Stimulated activated CD4-positive, alpha-beta T cell treated with anti-CD3 and anti-CD28 coated beads, Interleukin-4, amount 100 ng/mL, for 48 hours (primary cell): ENCODE measurements at places on chromosomes 2 and 18.

DNA sequence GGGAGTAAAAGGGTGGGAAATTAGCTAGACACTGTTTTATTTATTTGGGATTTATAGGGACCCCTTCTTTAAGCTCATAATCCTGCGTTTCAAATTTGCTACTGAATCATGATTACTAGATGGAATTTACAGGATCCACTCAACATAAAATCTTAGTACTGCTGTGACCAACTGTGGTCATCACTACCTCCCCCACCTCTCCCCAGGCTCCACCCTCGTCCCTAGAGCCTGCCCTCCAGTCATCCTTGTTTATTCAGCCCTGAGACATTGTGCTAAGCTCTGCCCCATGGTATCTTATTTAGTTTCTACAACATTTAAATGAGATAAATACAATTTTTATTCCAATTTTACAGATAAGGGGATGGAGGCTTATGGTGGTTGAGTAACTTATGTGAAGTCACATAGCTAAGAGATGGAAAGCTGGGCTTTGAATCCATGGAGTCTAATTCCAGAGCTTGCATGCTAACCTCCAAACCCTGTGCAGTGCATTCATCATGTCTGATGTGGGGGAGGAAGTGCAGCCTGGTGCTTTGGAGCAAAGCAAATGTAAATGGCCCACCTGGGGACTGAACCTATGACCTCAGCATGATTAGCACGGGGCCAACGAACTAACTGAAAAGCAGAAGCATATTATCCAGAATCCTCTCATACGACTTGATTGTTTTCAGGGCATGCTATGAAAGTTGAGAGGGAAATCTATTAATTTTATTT, 502.4 kb downstream of the TMEM182 start:
- DNase-seq: no peak

DNA sequence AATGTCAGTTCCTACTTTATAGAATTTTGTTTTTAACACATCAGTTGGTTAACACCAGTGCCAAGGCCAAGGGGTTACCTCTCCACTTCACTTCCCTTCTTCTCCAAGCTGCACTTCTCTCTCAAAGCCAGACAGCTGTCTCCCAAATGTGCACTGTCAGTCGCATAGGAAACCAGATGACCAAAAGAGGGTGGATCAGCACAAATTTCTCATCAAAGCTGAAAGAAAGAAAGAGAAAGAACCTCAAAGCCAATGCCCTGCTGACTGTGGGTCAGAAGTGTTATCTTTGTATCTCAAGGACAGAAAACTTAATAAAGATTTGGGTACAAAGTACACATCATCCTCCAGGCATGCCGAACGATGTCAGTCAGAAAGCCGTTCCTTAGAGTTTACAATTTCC, 32.2 kb downstream of the SPATS2L start:
- DNase-seq: no peak

DNA sequence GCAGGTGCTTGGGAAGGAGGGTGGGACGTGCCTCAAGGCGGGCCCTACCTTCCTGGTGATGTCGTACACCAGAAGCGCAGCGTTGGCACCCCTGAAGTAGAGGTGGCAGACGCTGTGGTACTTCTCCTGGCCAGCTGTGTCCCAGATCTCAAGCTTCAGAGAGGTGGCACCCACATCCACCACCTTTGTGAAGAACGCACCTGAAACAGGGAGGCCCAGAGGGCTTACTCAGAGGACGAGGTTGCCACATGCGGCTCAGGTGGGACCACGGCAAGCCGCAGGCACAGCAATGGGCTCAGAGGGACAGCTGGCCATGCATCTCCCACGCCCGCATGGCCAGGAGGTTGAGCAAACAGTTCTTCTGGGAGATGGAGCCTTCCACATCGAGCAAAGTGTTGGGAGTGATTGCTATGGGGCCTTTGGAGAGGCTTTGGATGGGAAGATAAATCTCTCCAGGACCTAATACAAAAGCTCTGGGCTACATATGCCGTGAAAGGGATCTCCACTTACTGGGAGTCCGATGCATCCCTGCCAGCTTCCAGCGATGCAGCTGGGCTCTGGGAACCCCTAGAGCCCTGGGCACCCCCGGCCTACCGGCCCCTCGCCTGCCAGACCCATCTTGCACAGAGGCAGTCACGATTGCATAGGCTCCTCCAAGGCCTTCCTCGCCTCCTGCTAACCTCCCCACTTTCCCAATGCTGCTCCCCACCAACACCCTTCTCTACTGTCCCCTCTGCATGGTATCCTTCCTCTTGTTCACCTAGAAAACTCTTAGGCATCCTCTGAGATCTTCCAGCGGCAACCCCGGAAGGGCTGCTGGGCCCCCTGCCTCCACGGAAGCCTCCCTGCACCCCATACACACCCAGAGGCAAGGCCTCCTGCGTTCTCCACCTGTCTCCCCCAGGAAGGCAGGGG, 11.8 kb downstream of the PRLH start:
- DNase-seq: no peak

DNA sequence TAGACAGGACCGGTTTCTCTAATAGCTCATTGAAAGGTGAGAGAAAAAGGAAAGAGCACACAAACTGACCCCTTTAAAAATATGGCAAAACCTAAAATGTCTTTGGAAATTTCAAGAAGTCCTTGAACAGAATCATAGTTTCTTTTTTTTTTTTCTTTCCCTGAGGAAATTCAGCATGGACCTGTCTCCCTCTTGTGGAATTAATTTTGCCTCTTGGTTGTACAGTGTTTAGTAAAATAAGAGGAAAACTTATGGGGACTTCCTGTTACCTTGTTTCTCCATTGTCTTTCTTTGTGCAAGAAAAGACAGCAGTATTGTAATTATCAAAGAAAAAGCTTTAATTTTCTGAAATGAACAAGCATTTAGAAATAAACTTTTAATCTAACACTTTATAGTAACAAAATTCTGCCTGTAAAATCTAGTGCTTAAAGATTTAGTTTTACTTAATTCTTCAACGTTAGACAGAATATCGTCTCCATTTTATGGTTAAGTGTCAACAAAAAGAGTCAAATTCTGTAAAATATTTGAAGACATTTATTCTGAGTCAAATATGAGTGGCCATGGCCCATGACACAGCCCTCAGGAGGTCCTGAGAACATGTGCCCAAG, 176.3 kb upstream of the NABP1 start:
- DNase-seq: no peak

DNA sequence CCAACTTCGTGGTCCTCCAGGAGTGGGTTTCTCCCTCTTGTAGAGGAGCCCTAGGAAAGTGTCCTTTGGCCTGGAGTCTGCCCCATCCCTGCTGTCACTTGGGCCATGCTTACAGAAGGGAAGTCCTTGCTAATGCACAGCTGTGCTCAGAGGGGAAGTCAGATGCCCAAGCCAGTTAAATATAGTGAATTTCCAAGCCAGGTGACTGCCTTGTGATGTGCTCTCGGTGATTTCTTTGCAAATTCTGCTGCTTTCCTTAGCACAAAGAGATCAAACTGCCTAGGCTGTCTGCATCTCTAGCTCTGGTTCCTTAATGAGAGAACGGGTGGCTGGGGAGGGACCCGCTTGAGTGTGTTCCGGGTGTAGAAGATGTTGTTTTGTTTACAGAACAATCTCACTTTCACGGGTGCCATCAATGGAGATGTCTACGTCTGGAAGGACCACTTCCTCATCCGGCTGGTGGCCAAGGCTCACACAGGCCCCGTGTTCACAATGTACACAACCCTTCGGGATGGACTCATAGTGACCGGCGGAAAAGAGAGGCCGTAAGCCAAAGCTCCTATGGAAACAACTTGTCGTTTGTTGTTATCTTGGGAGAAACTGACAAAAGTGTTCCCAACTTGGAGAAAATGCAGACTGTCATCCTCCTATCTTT, 91.4 kb downstream of the RTN4 start:
- no peak for DNase-seq

DNA sequence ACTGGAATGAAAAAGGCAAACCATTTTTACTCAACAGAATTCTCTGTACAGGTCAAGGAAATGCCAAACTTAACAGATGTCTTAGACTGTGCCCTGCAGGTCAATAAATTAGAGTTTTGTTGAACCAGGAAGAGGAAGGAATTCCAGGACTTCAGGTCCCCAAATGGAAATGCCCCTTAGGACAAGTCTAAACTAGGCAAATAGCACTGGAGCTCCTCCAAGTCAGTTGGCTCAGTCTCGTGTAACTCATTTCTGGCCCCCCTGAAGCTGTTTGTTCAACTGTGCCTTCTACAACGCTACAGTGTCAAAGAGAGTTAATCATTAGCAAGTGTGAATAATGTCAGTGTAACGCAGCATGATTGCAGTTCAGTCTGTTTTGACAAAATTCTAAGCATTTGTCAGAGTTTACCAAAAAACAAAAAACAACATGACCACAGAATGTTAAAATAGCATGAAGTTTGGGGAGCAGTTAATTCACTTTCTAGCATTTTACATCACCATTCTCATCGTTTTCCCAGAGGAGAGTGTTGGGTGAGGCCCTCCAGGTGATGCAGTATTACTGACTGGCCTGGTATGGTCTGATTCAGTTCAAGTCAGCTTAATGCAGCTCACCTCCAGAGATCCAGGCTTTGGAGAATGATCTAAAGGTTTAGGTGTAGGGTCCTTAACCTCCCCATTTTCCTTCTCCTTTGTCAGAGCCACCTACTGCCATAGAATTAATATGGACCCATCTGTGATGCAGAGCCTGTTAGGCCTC, 108.1 kb downstream of the AQP4 start:
- no peak for DNase-seq

DNA sequence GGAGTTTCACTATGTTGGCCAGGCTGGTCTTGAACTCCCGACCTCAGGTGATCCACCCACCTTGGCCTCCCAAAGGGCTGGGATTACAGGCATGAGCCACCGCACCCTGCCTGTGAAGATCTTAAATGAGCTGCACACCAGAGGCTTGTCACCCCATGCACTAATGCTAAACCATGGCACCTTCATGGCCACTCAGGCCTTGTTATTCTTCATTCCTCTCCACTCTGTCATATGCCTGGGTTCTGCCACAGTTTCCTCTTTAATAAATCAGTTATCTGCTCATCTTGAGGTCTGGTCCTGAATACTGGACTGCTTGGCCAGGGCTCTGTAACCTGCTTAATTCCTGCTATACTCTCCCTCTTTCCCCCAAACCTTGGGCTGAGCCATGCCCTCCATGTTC, 303.9 kb upstream of the FBXO11 start:
- DNase-seq: no peak

GRCh38 chr2:240256704-240257637, 116.5 kb upstream of the OTOS start:
- DNase-seq: no peak

DNA sequence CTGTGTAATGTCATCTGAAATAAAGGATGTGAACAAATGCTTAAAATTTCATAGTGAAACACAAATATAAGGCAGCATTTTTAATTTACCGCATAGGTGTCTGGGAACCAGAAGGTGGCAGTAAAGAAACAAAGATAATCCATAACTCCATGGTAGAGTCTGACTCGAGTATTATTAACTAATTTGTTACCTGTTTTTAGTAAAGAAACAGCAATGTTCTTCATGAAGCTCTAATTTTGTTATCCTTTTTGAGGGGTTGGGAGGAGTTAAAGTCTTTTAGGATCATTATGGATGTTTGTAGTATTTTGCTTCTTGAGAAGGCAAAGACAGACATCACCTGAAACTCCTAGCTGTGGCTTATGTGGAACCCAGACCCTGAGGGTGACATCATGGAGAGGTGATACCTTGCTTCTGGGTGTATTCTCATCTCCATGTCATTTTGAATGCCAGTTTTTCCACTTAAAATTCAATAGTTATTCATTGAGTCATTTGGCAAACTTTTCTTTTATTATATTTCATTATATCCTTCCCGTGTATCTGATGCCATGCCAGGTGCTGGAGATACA, 286.2 kb upstream of the EPAS1 start:
- no peak for DNase-seq
